SJCRH30 (cell line): ENCODE measurements at places on chromosomes 12 and 14. TPM values are rescaled to one million over a fixed set of nuclear protein-coding genes. Genes with fewer than 3 reads are reported as not detected.

GRCh38 chr14:55654243-55654642 is 74.2 kb downstream of the KTN1 start:
- no peaks in the 10 kb centered on the region for H3K4me1 ChIP-seq
- no peak overlapping the region for H3K27ac ChIP-seq
- DNase-seq, result no peak
- H3K27me3 ChIP-seq, result no peaks in the 10 kb centered on the region
- peaks cover 83% of the 10 kb centered on the region for H3K36me3 ChIP-seq
- H3K4me3 ChIP-seq, result no peak overlapping the region

DNA sequence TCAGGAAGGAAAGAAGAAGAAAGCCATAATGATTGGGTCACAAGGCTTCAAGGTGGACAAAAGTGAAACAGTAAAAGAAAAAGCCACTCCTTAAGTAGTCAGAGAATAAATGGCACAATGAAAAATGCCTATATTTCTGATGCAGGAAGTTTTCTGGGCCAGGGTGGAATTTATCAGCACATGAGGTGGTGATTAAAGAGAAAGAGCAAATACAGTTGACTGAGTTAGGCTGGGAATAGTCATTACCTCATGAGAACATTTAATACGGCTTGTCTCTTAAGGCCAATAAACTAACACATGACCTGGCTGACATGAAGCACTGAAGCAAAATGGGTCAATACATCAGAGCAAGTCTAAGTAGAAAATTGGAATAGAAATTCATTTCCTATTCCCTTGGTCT is 499.7 kb downstream of the TMTC2 start:
- H3K27ac ChIP-seq, result no peak overlapping the region
- H3K36me3 ChIP-seq, result no peaks in the 10 kb centered on the region
- no peak overlapping the region for H3K4me3 ChIP-seq
- no peaks in the 10 kb centered on the region for H3K4me1 ChIP-seq
- no peak for DNase-seq
- H3K27me3 ChIP-seq, result no peaks in the 10 kb centered on the region

- H3K4me1 ChIP-seq, result peaks cover 28% of the 10 kb centered on the region
- H3K27me3 ChIP-seq, result no peaks in the 10 kb centered on the region
- no peaks in the 10 kb centered on the region for H3K36me3 ChIP-seq
- peak overlapping the region; percentile 54 for H3K27ac ChIP-seq
- DNase-seq, result peak; percentile 92
- H3K4me3 ChIP-seq, result no peak overlapping the region
Measured at GRCh38 chr12:91171476-91171875, 11.1 kb downstream of the DCN start.

DNA sequence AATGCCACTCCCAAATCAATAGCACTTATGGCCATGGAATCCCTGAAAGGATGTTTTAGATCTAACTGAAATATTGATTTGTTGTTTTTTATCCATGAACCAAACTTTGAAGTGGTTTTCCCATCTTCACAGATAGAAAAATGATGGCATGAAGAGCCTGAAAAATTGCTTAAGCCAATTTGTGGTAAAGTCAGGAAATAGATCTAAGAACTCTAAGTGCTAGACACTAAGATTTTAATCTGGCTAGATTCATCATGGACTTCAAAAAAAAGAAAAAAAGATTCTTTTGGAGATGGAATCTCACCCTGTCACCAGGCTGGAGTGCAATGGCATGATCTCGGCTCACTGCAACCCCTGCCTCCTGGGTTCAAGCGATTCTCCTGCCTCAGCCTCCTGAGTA is 45.0 kb upstream of the STRN3 start:
- H3K36me3 ChIP-seq, result peaks cover 5% of the 10 kb centered on the region; the same call in 1 of the 2 replicates
- no peaks in the 10 kb centered on the region for H3K4me1 ChIP-seq
- no peaks in the 10 kb centered on the region for H3K27me3 ChIP-seq
- H3K27ac ChIP-seq, result no peak overlapping the region
- no peak for DNase-seq
- no peak overlapping the region for H3K4me3 ChIP-seq

DNA sequence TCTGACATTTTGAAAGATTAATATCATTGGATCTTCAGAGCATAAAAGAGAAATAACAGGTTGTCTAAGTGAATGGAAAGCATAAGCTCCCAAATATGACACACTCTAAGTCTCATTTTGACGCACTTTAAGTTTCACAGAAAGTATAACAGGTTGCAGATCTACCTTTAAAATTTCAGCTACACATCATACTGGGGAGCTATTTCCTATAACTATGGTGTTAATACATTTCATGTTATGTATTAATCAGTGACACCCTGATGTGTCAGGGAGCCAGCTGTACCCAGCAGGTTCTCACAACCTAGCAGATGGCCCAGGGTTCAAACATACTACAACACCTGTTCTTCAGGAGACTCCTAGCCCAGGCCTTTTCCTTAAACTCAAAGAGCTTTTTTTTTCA is 31.1 kb upstream of the TMX1 start:
- H3K36me3 ChIP-seq, result no peaks in the 10 kb centered on the region
- H3K27me3 ChIP-seq, result no peaks in the 10 kb centered on the region
- no peak for DNase-seq
- H3K27ac ChIP-seq, result no peak overlapping the region

DNA sequence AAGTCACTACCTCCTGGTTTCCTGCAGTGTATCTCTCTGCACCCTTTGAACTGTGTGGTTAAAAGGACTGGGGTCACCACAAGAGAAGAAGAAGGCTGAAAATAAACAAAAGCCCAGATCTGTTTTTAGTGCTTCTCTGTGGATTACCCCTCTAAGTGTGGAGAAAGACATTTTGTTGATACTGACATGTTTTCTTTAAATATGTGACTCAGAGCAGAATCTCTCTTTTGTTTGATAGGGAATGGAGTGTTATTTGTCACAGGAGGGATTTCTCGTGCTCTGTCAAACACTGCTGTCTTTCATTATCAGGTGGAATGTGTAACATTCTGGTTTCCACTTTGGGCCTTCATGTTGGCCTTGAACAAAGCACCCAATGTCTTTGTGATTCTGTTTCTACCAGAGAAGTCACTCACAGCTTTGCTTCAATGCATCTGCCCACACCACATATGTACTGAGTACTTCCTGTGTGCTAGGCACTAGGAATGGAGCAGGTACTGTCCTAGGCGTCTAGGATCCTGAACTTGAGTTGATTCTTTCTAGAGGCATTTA is 82.1 kb downstream of the PLXNC1 start:
- no peak for DNase-seq
- H3K4me3 ChIP-seq, result no peak overlapping the region
- no peaks in the 10 kb centered on the region for H3K27me3 ChIP-seq
- H3K27ac ChIP-seq, result no peak overlapping the region
- H3K4me1 ChIP-seq, result no peaks in the 10 kb centered on the region
- no peaks in the 10 kb centered on the region for H3K36me3 ChIP-seq

DNA sequence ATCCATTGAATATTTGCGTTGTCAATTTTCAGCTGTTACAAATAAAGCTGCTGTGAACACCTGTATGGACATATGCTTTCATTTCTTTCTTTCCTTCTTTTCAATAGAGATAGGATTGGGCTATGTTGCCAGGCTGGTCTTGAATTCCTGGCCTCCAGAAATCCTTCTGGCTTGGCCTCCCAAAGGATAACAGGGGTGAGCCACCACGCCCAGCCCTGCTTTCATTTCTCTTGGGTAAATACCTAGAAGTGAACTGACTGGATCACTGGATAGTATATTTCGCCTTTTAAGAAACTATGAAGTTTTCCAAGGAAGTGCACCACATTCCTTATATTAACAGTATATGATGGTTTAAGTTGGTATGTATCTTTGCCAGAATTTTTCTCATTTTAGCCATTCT is 32.3 kb upstream of the EAPP start:
- no peaks in the 10 kb centered on the region for H3K27me3 ChIP-seq
- H3K4me1 ChIP-seq, result no peaks in the 10 kb centered on the region
- H3K4me3 ChIP-seq, result no peak overlapping the region
- no peak overlapping the region for H3K27ac ChIP-seq
- peaks cover 69% of the 10 kb centered on the region for H3K36me3 ChIP-seq

- no peak overlapping the region for H3K4me3 ChIP-seq
- H3K27ac ChIP-seq, result no peak overlapping the region
- DNase-seq, result no peak
- peaks cover 14% of the 10 kb centered on the region; the same call in 1 of the 2 replicates for H3K27me3 ChIP-seq
- no peaks in the 10 kb centered on the region for H3K36me3 ChIP-seq
Measured at GRCh38 chr14:100588671-100589070, 1.5 kb upstream of the BEGAIN start.

- H3K27ac ChIP-seq, result no peak overlapping the region
- no peaks in the 10 kb centered on the region for H3K36me3 ChIP-seq
- H3K4me3 ChIP-seq, result no peak overlapping the region
- DNase-seq, result no peak
Measured at GRCh38 chr14:104115131-104115600, 23.2 kb upstream of the KIF26A start.

Gene SERPINA4
- total RNA-seq, result not detected in 2 replicates

Gene GYS2
- total RNA-seq, result 0.05 TPM in 1 of 2 replicates, not detected in the other

Gene PDE3A
- 3.5 and 4.0 TPM in 2 replicates for total RNA-seq

Gene KRT73
- total RNA-seq, result not detected in 2 replicates

Gene BEGAIN
- total RNA-seq, result 0.85 and 0.89 TPM in 2 replicates

Gene NINJ2
- total RNA-seq, result 0.24 TPM in 1 of 2 replicates, not detected in the other

Gene AMN
- total RNA-seq, result not detected in 2 replicates
